ENCODE measurements at places on chromosomes 4 and X.

GRCh38 chrX:17984415-17984814 lies 123.3 kb upstream of the RAI2 start:
- DNase-seq: no peak

DNA sequence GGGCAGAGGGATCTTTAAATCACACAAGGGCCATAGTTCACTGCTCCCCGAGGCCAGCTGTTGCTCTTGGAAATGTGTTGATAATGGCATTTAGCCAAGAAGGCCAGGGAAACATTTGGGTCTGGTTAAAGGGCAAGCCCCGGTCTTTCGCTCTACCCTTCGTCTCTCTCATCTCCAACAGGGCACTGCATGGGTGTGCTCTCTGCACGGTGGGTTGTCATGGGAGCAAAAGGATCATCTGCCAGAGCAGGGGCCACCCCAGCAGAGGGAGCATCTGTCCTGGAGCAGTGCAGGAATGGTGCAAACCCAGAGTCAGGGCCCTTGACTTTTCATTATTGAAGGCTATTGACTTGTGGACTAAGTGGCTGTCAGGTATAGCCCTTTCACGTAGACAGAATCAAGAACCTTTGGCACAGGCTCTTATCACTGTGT lies 22.7 kb upstream of the PGRMC2 start:
- DNase-seq: no peak

GRCh38 chr4:41554905-41555304 lies 16.9 kb downstream of the LIMCH1 start:
- DNase-seq: no peak

DNA sequence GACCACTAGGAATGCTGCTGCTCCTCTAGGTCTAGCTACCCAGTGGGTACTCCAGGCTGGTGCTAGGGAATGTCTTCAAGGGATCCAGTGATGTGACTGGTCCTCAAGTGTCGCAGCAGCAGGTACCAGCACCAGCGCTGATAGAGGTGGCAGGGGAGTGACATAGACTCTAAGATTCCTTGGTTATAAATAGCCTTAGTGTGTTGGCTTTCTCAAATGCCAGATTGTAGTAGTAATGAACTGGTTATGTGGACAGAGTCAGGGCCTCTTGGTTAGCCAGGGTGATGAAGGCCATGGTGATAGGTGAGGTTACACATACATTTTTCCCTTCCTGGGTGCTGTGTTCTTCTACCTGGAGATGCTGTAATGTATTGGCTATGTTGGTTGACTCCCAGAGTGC lies 38.3 kb downstream of the DCLK2 start:
- DNase-seq: no peak

DNA sequence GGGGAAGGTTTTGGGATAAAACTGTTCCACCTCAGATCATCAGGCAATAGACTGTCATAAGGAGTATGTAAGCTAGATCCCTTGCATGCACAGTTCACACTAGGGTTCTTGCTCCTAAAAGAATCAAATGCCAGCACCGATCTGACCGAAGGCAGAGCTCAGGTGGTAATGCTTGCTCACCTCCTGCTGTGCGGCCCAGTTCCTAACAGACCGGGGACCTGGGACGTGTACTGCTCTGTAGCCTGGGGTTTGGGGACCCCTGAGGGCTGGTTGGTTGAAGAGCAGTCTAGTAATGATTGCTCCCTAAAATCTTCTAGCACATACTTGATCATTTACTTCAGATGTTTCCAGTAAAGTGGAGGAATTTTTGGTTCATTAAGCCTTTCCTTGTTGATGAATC lies 173.1 kb upstream of the SLIT2 start:
- no peak for DNase-seq

DNA sequence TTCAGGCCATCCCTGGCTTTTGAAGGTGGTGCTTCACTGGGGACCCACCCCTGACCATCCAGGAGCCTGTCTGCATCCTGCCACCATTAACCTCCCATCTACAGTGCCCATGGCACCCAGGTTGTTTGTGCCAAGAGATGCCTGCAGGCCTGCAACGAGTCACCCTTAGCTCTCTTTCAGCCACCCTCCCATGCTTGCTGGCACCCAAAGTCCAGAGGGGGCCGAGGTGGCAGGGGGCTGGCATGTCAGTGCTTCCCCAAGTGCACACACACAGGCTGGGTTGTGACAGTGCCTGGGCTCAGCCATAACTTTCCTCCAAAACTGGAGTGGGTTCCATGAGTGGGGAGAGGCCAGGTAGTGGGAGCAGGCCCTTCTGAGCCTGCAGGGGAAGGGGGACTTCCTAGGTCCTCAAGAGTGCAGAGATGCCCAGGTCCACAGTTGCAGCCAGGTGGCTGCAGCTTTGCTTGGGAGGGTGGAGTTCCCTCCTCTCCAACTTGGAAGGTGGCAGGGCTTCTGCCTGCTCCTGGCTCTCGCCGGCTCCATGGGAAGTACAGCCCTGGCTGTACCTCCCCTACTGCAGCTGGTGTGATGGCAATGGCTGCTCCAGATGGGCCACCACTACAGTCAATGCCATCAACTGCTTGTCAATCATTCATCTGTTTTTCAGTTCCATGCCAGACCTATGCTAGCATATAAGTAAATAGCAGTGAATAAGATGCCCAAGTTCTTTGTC lies 235.9 kb upstream of the GIMD1 start:
- DNase-seq: no peak

- no peak for DNase-seq
Measured at GRCh38 chr4:4321951-4322688, 32.1 kb downstream of the ZBTB49 start.

GRCh38 chrX:39144956-39145355 lies 343.7 kb downstream of the MID1IP1 start:
- no peak for DNase-seq

- DNase-seq: no peak
Measured at GRCh38 chr4:176320976-176321361, 1.2 kb downstream of the SPCS3 start.

DNA sequence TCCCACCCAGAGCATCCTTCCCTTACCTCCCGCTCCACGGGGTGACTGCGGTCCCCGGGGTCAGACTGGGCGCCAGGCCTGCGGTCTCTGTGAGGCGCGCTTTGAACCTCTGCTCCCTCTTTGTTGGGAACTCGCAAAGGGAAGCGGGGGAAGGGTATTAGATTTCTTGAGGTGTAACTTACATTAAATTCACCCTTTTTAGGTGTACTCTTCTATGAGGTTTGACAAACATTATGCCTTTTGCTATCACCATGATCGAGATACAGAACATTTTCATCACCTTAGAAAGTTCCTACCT lies 569 bp downstream of the DCK start:
- no peak for DNase-seq

GRCh38 chr4:133320576-133321170 lies 171.6 kb downstream of the PCDH10 start:
- DNase-seq: no peak

DNA sequence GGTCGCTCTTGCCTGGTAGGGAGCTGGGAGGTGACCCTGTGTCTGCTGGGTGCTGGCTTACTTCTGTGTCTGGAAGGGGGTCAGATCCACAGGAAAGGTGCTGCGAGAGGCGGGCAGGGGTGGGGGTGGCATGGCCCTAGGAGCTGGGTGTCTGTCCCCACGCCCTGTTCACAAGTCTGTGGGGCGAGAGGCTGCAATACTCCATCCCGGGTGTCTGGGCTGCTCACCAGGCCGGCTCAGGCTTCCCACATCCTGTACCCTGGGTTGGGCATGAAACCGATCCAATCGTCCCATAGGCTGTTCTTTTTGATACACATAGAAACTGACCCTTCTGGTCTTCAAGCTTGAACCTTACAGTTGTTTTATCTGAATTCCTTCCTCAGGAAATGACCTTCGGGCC lies 993 bp upstream of the CTAG2 start:
- no peak for DNase-seq

Data from fibroblast of skin of left biceps (primary cell).